ENCODE measurements at places on chromosomes 13 and 19.

- peak; percentile 30 for DNase-seq
Measured at GRCh38 chr13:44974056-44974793, 15.0 kb downstream of the NUFIP1 start.

GRCh38 chr13:43579321-43579720 is 207.5 kb downstream of the ENOX1 start:
- no peak for DNase-seq

DNA sequence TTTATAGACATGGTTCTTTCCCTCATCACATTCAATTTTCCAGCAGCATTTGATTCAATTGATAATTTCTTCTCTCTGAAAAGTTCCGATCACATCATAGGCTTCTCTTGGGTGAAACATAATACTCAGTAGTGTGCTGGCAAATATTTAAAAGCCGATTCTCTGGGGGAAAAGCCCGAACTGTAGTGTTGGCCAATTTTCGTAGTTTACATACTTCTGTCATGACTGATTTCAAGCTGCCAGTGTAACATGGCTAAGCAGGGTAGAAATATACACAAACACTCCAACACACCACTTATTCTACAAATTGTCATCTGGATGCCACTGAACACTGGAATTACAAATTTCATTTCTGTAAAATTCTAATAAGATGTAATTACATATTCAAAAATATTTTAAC is 56.1 kb upstream of the FREM2 start:
- peak; percentile 71 for DNase-seq

DNA sequence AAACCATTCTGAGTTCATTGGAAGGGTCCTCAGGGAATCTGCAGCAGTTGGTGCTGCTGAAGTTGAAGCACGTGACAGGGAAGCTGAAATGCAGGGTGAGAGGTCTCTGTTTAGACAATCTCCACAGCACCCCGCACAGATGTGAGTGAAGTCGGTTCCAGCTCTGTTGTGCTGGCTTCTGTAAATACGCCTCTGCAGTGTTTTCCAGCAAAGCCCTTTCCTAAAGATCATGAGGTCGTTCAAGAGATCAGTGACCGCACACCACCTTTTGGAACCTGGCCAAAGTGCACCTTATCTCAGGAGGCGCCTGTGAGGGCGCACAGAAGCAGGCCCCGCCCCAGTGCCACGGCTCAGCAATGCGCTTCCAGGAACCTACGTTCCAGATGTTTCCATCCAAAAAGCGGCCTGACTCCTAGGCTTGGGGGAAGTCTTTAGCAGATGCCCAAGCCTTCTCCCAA is 10.8 kb downstream of the CUL4A start:
- no peak for DNase-seq

- DNase-seq = no peak
Measured at GRCh38 chr19:5245631-5246553, 94.7 kb downstream of the PTPRS start.

DNA sequence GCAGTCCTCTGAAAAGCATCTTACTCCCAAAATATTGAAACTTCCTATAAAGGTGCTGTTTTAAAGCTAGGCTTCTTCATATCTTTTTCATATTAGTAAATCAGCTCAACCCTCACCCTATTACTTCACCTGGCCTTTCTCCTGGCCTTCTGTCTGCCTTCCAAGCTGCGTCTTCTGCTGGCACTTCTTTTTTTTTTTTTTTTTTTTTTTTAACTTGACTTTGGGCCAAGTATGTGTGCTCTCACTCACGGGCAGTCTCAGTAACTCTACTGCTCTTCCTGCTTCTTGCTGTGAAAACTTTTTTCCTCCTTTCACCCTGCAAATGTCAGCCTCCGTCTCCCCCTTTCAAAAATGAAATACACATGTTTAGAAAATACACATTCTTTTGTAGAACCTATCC is 41.2 kb upstream of the KCTD4 start:
- DNase-seq = peak; percentile 39

DNA sequence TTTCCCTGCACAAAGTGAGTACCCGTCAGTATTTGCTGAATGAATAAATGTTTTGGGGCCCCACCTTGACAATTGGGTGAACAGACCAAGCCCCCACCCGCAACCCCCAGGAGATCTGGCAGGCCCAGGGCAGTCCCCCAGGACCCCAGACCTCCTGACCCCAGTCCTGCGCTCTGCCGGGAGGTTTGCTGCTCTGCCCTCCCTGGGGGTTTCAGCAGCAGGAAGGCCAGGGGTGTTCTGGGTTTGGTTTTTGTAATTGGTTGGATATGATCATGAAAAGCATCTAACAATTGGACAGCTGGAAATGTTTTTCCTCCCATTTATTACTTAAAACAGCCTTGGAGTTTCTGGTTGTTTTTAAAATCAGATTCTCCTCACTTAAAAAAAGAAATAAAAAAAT is 193.8 kb downstream of the URI1 start:
- DNase-seq = no peak

- no peak for DNase-seq
Measured at GRCh38 chr13:30477346-30478195, 11.8 kb upstream of the HMGB1 start.

DNA sequence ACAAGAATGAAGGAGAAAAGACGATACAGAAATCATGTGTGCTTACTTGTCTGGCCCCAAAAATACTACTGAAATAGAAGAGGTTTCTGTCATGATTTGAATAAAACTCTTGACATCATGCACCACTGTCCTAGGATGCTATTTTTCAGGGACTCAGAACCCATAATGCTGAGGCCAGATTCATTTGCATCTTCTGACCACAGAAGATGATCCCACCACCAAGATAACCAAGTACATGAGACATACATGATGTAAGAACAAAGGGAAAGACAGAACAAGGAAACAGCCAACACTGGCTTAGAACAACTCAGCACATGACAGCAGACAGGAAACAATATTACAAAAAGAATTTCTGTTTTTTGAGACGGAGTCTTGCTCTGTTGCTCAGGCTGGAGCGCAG is 2.5 kb downstream of the ZNF552 start:
- no peak for DNase-seq

GRCh38 chr13:22091971-22092300 is 421.1 kb downstream of the FGF9 start:
- no peak for DNase-seq

DNA sequence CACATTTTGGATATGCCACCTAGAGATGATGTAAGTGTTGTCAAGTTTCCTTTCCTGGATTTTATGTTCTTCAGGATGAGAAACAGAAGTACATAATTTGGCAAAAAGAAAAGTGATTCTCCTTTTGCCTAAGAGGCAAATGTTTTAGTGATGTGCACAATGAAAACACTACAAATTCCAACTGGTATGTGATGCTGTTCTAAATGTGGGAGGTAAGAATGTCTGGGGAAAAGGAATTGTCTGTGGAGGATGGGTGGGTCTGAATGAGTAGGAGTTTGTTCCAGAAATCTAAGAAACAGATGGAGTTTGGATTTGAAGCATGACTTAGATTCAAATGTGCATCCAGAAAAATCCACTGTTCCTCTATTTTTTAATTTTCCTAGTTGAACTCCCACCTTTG is 473.6 kb upstream of the SPRY2 start:
- peak; percentile 54 for DNase-seq

- no peak for DNase-seq
Measured at GRCh38 chr19:18239303-18239702, 13.1 kb upstream of the PDE4C start.

DNA sequence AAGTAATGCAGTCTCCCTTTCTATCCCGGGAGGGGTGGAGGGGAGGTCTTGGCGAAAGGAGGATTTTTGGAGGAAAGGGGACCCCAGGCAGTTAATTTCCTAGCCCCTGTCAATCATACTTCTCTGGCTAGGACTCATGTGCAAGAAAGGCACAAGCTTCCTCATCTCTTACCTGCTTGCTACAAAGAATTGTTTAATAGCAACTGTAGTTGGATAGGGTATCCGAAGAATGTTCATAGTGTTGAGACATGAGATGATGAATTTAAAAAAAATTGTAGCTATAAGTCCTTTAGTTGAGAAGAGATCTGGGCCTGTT is 525 bp downstream of the BORA start:
- DNase-seq = no peak

DNA sequence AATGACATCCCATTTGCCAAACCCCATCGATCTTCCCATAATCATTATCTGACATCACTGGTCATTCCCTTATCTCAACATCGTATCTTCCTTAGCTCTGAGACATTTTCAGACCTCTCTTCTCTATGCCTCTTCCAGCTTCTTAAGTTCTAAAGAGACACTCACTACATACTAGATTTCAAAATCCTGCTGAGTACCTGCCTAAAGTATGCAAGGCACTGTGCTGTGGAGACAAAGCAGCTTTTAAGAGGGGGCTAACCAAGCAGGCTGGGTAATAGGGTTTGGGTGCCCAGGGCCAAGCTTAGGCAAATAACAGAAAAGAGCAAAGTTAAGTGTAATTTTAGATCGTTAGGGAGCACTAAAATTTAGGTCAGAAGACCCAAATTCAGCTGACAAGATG is 3.4 kb upstream of the POMP start:
- DNase-seq = no peak

DNA sequence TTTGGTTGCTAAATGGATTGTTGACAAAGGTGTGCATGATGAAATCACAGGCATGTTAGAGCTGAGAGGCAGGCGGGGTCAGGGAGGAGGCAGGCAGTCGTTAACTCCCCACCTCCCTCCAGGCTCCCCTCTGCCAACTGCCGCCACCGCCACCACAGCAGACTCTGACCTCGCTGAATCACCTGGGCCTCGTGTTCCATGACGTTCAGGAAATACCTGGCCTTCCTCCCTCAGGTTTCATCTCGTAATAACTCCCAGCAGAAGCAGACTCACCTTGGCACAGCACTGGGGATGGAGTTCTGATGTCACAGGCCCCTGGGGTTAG is 198.5 kb downstream of the KATNAL1 start:
- no peak for DNase-seq

DNA sequence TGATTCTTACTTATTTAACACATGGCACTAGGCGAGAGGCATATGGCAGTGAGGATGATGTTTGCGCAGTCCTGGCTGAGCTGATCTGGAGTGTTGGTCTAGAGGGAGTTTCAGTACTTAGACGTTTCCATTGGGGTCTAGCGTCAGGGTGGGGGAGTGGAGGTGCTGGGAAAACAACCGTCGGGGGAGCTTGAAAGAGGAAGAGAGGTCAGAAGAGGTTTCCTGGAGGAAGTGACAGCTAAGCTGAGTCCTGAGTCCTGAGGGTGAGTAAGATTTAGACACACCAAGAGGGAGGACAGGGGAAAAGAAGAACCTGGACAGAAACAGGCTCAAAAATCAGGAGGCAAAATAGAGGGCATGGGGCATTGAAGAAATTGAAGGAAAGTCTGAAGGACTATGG is 81.4 kb downstream of the ALOX5AP start:
- DNase-seq = no peak

- DNase-seq = peak; percentile 13
Measured at GRCh38 chr19:43476606-43477005, 11.2 kb upstream of the LYPD3 start.

- no peak for DNase-seq
Measured at GRCh38 chr19:45413497-45413896, 7.1 kb downstream of the POLR1G start.

- DNase-seq = no peak
Measured at GRCh38 chr13:110936519-110936918, 21.6 kb upstream of the ANKRD10 start.

DNA sequence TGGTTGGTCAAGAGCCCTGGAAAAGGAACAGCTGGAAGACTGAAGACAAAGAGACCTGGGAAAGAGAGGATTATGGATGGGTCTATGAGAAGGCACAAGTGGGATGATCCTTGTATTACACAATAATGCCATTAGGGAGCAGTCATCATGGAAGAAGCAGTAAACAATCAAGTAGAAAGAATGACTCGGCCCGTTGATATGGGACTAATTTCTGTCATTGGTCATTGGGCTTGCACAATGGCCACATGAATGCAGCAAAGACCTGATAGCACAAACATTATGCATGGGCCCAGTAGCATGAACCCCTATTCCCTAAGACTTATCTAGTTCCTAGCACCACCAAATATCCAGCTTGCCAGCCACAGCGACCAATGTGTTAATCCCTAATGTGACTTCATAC is 390.3 kb upstream of the ZNF507 start:
- no peak for DNase-seq

DNA sequence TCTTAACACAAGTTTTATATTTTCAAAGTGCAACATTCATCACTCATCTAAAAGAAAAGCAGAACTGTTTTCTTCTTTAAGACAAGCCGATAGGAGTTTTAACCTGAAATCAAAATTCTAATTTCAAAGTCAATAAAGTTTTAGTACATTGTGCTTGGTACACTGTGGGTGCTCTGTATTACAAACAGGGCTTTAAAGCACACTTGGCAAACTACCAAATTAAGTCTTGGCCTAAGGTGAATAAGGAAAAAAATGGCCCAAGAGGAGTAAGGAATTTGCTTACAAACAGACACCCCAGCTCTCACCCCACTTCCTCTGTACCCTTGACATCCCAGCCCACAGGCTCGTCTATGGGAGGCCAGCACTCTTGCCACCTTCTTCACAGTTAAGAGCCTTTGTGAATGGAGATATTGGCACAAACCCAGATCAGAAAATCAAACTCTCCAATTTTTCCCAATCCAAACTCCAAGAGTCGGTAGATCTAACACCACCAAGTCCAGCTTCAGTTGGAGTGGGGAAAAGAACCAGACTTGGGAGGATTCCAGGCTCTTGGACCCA is 66.0 kb downstream of the ABCC4 start:
- no peak for DNase-seq

DNA sequence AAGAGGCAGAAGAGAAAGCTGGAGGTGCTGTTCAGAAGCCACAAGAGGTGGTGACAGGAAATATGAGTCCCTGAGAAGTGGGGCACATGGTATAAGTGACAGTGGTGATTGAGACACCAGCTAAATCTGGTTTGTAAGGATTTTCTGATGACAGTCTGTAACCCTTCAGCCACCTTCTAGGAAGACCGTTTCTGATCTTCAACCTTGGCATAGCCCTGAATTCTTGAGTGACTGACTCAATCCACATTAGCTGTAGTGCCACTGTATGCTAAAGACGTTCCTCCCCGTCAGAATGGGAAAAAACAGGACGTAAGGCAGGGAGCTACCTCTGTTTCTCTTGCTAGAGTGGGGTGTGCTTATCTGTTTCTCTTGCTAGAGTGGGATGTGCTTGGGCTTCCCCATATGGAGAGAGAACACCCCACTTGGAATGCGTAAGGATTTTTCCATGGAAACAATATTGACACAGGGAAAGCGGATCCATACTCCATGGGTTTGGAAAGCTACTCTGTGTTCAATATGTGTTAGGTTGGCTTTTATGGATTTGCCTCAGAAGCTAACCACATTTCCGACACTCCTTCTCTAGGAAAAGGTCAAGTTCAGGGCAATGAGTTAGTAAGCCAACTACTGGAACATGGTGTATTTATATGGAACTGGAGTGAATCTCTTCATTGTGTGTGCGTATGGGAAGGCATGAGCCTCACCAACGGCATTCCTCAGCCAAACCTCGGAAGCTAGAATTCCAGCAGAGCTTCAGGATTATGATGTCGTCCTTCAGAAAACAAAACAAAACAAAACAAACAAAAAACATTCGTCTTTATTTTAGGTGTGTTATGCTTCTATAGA is 948.8 kb upstream of the SLC10A2 start:
- no peak for DNase-seq

GRCh38 chr19:34155686-34156085 is 16.6 kb upstream of the LSM14A start:
- DNase-seq = peak; percentile 29
